Amniotic epithelial cell (primary cell): ENCODE measurements at places on chromosomes 12 and 14.

- no peak for DNase-seq
Measured at GRCh38 chr12:105937009-105937408, 201.7 kb downstream of the NUAK1 start.

DNA sequence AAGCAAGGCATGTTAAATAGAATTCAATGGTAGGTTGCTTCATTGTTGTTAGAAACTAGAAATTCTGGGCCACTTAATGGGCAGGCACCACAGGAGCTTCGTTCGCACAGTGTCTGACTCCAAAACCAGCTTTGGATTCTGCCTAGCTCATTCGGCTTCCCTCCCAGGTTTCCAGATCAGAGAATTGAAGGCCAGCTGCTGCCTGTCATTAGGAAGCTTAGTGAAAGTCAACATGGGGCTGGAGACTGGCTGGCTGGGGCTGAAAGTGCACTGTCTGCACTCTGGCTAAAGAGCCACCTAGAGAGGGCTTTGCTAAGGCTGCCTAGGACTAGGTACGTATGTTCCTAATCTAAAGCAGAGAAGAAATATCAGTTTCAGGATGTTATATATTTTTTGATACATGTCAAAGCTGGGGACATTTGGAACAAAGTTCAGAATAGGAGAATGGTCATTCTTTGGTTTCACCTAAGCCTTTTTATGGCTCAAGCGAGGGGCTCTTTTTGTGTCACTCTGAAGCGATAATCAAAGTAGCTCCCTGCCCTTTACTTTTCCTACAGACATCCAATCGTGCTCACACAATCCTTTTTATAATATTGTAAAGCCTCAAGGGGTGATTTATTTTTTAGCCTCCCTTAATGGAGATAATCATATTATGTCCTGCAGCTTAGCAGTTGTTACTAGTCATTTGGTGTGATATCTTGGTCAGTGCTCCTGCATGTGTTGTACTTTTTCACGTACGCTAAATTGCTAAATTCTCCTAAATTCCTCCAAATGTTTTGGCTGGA, 238.5 kb upstream of the NAV3 start:
- DNase-seq, result no peak

- DNase-seq, result no peak
Measured at GRCh38 chr14:31387091-31387490, 33.3 kb downstream of the HEATR5A start.

DNA sequence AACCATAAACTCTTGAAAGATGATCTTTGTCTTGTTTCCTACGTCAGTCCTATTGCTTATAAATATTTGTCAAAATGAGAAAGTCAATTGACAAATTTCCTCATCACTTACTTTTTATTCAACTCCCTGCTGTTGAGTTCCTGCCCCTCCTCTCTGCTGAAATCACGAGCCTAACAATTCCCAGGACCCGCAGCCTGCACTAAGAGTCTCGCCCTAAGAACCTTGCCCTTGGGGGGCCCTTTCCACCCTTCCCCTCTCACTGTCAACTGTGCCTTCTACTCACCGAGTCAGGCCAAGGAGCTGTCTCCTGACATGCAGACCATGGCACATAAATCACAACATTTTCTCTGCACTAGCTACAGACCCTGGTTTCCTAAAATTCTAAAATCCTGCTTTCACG, 99.0 kb downstream of the STAB2 start:
- no peak for DNase-seq

GRCh38 chr14:38716926-38717325, 386.1 kb downstream of the SEC23A start:
- DNase-seq, result no peak

DNA sequence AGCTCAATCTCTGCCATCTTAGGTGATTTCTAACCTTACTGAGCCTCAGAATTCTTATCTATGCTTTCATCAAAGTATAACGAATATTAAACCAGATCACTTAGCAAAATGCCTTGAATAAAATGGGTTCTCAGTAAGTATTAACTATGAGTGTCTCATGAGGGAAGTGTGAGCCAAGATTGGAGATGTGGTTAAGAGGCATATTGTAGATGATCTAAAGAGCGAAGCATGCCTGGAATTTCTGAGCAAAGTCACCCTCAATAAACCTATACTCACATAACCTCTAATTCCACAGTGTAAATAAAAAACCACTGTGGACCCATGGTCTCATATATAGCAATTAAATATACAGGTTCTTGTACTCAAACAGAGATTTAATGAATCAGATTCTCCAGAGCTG, 193.1 kb upstream of the FSCB start:
- peak; percentile 48 for DNase-seq

DNA sequence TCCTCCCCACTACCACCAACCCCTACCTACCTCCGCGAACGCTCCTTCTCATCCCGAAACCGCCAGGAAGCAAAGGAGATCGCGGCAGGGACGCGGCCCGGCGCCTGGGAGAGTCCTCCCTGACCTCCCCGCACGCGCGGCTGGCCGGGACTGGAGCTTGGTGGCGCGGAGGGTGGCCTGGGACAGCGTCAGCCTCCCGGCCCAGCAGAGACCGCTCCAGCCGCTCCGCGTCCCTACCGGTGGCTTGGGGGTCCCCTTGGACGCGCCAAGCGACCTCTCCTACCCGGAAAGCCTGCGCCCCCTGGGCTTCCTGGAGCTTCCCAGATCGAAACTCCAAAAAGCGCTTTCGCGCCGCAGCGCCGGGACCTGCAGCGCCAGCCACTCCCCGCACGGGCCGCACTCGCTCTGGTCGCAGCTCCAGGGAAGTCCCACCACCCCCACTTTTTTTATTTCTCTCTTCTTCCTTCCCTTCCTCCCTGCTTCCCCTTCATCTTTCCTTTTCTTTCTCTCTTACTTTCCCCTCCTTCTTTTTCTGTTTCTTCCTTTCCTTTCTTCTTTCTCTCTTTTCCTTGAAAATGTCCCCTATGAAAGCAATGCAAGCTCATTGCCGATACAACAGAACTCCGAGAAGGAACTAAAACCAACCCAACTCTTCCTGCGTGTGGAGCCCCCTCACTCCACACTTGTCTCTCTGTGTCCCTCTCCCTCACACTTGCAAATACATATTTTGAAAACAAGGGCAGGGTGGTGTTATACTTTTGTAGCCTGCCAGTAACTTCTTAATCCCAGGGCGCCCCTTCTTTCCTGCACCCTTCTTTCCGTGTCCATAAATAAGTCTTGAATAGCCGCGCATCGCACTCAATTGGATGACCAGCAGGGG, 3.8 kb downstream of the DIO3 start:
- DNase-seq, result no peak

DNA sequence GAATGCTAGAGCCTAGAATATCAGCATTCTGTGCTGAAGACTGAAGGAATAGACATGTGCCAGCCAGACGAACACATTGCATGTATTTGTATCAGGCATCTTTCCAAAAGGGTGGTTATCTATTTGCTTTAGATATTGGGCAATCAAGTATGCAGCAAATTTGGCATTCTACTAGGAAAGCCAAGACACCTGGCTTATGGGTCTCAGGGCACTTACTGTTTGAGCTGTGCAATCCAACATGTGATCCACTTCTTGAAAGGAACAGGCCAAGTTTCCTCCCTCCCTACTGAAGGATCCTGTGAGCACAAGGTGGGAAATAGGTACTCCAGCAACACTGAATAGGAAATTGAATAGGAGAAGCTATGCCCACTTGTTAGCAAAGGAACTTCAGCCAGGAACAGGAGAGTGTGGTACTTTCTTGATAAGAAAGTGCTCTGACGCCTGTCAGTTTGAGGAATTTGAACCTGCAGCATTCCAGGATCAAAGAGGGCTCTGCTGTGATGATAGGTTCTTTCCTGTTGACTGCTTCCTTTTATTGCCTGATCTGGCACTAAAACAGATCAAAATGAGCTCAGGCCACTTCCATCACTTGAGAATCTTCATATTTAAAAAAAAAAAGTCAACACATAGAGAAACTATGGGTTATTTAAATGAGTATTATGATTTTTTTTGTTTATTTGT, 20.6 kb downstream of the OR6S1 start:
- no peak for DNase-seq

DNA sequence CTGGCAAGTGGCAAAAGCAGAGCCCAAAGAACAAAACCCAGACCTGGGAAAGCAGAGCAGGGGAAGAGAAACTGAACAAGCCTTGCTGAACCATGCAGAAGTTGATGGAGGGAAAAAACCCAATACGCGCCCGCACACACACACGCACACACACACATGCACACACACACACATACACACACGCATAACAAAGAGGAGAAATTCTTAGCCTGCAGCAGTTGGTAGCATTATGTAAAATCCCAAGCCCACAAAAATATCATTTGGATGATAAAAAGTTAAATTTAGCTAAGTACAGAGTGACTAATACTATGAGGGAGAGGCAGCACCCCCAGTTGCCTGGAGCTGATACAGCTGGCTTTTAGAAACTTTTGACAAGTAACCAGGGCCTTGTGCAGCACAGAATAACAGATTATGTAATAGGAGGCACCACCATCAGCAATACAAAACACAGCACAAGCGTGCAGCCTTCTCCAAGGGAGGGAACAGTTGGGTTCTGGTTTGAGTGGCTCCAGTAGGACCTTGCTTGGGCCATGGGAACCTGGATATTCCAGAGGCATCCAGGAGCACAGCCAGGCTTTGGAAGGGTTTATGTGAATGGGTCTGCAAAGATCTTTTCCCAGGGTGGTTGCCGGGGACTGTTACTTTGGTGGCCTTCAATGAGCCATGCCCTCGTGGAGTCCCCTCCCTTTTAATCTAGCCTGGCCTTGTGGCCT, 35.3 kb downstream of the PITPNM2 start:
- DNase-seq, result peak; percentile 93

- no peak for DNase-seq
Measured at GRCh38 chr12:109687250-109687649, 26.4 kb upstream of the FAM222A start.

- DNase-seq, result peak; percentile 14
Measured at GRCh38 chr12:68932128-68932960, 627 bp downstream of the CPM start.

DNA sequence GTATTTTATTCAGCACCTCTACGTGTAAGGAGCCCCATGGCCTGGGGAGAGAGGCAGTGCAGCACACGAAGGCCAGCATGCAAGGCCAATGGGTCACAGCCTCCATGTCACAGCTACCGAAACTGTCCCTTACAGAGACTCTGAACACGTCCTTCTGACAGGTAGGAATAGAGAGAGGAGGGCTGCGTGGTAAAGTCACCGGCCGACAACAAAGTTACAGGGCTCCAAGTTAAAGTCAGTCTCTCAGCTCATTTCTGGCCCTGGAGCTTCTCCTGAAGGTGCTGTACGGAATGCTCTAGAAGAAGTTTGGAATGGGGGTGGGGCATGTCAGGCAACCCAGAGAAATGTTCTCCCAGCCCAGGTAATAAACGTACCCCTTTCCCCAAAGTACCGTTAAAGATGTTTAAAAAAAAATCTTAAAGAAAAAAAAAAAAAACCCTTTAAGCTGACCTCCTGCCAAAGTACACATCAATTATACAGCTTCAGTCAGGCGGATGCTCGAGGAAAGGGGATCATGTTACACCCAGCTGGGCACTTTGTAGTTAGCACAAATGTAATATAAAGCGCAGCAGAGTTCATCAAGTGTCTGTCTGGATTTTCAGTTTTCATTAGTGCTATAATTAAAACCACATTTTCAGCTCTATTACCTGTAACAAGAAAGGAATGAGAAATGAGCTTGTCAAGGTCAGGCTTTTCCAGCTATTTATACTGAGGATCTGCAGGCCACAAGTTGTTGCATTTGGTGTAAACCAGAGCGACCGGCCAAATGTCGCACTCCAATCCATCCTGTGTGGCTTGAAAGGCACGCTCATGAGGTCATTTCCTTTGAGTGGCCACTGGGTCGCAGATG, 53.3 kb upstream of the CDKN3 start:
- no peak for DNase-seq

DNA sequence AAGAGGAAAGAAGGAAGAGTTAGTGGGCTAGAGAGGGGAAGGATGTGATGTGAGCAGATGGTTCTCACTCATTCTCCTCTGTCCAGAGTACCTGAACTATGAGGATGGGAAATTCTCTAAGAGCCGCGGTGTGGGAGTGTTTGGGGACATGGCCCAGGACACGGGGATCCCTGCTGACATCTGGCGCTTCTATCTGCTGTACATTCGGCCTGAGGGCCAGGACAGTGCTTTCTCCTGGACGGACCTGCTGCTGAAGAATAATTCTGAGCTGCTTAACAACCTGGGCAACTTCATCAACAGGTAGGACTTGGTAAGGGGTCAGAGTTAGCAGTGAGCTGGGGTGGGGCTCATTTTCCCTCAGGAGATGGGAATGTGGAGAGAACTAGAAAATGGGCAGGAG, 7.6 kb downstream of the DDIT3 start:
- DNase-seq, result no peak
